ENCODE measurements at places on chromosomes 4 and X.
A peak's percentile ranks its signal among the peaks of the same experiment; 100 is the strongest.

DNA sequence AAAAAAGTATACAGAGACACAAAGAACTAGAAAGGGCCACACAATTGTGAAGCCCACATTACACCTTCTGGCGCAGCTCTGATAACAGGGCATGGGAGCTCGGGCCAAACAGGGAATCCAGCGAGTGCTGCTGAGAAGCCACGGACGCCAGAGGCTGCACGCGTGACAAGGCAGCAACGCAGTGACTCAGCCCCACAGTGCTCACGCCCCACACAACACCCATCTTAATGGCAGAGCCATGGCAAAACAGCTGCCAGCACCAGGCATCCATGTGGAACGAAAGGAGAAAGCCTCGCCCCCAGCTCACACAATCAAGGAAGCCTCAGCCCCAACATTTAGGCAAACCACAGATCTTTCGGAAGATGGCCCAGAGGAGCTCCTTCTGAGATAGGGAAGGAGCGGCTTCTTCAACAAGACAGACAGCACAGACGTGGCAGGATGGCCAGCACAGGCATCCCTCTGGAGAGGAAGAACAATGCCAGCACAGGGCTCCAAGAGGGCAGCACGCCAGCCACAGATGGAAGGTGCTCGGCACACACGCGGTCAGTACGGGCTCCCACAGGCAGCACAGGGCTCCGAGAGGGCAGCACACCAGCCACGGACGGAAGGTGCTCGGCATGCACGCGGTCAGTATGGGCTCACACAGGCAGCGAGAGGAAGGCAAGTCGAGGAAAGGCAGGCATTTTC, 33.1 kb downstream of the GAK start:
- no peak for DNase-seq

GRCh38 chr4:38675146-38676121, 11.4 kb downstream of the KLF3 start:
- DNase-seq = peak; percentile 48

GRCh38 chrX:53704294-53704693, 17.8 kb upstream of the HUWE1 start:
- no peak for DNase-seq

DNA sequence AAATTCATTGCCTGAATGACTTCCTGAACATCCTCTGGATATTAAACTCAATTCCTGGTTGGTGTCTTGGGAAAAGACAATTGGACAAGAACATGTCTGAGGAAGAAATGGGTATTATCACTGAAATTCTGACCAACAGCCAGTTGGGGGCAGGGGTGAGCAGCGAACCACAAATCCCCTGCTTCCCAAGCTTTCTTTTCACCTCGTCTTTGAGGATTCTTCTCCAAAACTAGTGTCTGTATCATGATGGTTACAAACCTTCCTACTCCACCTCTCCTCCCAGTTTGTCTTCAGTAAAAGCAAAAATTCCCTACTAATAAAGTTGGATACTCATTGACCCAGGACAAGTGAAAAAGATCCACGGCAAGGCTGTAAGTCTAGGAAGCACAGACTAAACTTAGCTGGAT, 48.3 kb upstream of the WDR1 start:
- peak; percentile 3 for DNase-seq

DNA sequence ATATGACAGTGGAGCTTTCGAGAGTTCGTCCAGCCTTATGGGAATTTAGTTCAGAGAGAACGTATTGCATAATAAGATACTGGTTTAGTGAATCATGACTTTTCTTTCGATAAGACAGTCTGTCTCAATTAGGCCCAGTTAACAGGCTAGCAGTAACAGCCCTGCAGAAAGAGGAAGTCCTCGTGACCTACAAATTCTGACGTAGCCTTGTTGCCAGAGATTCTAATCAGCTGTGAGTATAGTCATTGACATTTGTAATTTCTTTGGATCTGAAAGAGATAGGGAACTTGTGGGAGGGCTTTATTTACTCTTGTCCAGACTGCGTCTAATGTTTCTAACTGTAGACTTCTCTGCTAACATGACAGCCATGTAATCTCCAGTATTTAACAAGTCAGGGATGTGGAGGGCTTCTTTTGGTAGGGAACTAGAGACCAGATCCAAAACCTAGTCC, 15.8 kb downstream of the ART3 start:
- DNase-seq = no peak

- no peak for DNase-seq
Observed at GRCh38 chrX:23727206-23727605, 15.9 kb downstream of the ACOT9 start.
